Liver (tissue), 10 donors: ENCODE measurements at places on chromosomes 1 and 21.

- H3K4me3 ChIP-seq, result no peak overlapping the region
- DNase-seq, result no peak
- no peaks in the 10 kb centered on the region for H3K36me3 ChIP-seq
- H3K27me3 ChIP-seq, result no peaks in the 10 kb centered on the region
Measured at GRCh38 chr1:214416858-214417257, 134.5 kb downstream of the PTPN14 start.

DNA sequence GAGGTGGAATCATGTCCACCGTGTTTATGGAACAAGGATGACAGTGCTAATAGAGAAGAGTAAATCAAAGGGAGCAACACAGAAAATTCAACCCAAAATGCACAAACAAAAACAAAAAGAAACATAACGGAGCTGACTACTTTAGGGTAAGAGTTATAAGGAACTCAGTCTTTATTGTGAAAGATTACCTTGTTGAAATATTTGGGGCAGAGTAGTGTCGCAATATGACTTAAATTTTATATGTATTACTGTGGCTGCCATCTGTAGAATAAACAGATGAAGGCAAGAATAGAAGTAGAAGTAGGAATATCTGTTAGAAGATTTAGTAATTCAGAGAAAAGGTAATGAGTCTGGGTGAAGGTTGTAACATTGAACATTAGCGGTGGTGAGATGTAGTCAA is 913.9 kb downstream of the BRINP3 start:
- no peak overlapping the region for H3K4me3 ChIP-seq
- no peaks in the 10 kb centered on the region for H3K36me3 ChIP-seq
- no peaks in the 10 kb centered on the region for H3K4me1 ChIP-seq
- no peak for DNase-seq
- H3K27me3 ChIP-seq, result no peaks in the 10 kb centered on the region

DNA sequence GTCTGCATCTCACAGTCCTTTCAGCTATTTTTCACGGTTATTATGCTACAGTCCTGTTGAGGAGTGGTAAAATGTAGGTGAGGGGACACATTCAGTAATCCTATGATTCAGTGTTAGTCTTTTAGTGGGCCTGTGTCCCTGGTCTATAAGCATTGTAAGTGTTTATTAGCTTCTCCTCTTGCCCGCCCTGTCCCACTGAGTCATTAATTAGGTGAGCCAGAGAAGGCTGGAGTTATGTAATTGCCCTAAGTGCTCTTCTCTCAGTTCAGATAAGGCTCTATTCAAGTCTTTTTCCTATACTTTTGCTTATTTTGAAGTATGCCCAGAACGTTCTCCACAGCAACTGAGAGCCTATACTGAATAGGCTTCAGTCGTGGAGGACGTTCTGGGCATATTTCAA is 76.3 kb upstream of the ZRANB2 start:
- H3K4me1 ChIP-seq, result no peaks in the 10 kb centered on the region
- H3K36me3 ChIP-seq, result no peaks in the 10 kb centered on the region
- no peaks in the 10 kb centered on the region for H3K27me3 ChIP-seq
- H3K4me3 ChIP-seq, result no peak overlapping the region
- DNase-seq, result no peak

- H3K27me3 ChIP-seq, result no peaks in the 10 kb centered on the region
- peaks cover 2% of the 10 kb centered on the region for H3K4me1 ChIP-seq
- no peak overlapping the region for H3K4me3 ChIP-seq
- no peak overlapping the region for H3K27ac ChIP-seq
Measured at GRCh38 chr1:33382661-33383415, 48.1 kb downstream of the PHC2 start.

- H3K36me3 ChIP-seq, result no peaks in the 10 kb centered on the region
- DNase-seq, result no peak
- peaks cover 6% of the 10 kb centered on the region for H3K27me3 ChIP-seq
- H3K27ac ChIP-seq, result no peak within 1 kb of the TSS
- H3K4me3 ChIP-seq, result peak within 1 kb of the TSS; percentile 31
Measured at GRCh38 chr1:156860628-156861423, at the start of gene NTRK1. NTRK1 (plus strand) TSS chr1:156860865; CDS start chr1:156860935, 70 bp downstream.

DNA sequence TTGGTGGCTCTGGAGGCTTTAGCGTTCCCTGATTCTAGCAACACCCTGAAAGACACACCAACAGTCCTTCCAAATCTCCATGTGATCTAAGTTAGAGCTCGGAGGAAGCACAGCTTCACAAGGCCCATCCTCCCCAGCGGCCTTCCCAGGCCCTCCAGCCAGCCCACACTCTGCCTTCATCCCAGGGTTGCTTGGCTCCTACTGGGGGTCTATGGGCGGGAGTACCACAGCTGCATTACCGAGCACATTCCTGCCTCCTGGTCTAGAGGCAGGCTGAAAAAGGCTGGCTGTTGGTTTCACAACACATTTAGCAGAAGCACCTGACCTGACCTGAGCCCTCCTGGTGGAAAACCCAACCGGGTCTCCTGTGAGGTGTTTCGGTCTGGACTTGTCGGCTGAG is 54.7 kb upstream of the TRIM67 start:
- DNase-seq, result no peak
- no peaks in the 10 kb centered on the region for H3K36me3 ChIP-seq
- H3K4me1 ChIP-seq, result no peaks in the 10 kb centered on the region

GRCh38 chr1:53412285-53413174 is 46.7 kb upstream of the DMRTB1 start:
- H3K27me3 ChIP-seq, result no peaks in the 10 kb centered on the region
- no peak for DNase-seq
- no peaks in the 10 kb centered on the region for H3K36me3 ChIP-seq
- H3K4me1 ChIP-seq, result no peaks in the 10 kb centered on the region

GRCh38 chr1:243917177-243917862 is 67.3 kb upstream of the AKT3 start:
- H3K4me1 ChIP-seq, result peaks cover 13% of the 10 kb centered on the region
- H3K27me3 ChIP-seq, result peaks cover 4% of the 10 kb centered on the region
- peak overlapping the region; percentile 28 for H3K4me3 ChIP-seq
- H3K36me3 ChIP-seq, result no peaks in the 10 kb centered on the region
- no peak for DNase-seq

GRCh38 chr1:6435547-6435946 is 11.0 kb downstream of the ESPN start:
- H3K36me3 ChIP-seq, result no peaks in the 10 kb centered on the region
- H3K27ac ChIP-seq, result no peak overlapping the region
- peaks cover under 1% of the 10 kb centered on the region for H3K4me1 ChIP-seq
- H3K4me3 ChIP-seq, result no peak overlapping the region
- DNase-seq, result no peak

- DNase-seq, result no peak
- H3K36me3 ChIP-seq, result no peaks in the 10 kb centered on the region
- no peak overlapping the region for H3K4me3 ChIP-seq
- H3K27me3 ChIP-seq, result peaks cover 3% of the 10 kb centered on the region
- H3K4me1 ChIP-seq, result no peaks in the 10 kb centered on the region
Measured at GRCh38 chr1:226530591-226530990, 18.0 kb upstream of the STUM start.

DNA sequence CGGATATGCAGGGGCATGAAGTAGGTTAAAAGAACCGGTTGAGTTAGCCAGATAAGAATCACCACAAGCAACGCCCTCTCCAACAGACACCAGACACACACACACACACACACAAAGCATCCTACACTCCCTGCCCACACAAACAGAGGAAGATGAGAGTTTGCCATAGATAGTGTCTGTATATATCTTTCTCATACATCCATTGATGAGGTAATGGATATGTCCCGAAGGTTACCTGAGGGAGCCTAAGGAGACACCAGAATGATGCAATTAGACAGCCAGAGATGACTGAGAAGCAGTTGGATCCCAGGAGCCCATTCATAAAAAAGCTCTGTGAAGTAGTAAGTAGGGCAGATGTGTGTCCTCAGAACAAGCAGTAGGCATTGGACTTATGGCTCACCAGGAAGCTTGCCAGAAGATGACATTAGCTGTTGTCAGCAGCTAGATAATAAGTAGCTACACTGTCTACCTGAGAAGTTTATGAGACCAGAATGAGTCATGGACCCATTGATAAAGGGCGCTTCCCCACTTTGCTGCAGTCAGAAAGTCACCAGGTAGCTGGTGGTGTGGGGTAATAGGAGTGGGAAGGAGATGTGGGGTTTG is 247.0 kb downstream of the KCNT2 start:
- peak; percentile 32 for DNase-seq
- no peaks in the 10 kb centered on the region for H3K36me3 ChIP-seq
- H3K27me3 ChIP-seq, result no peaks in the 10 kb centered on the region
- H3K4me3 ChIP-seq, result no peak overlapping the region
- peak overlapping the region; percentile 36 for H3K27ac ChIP-seq

DNA sequence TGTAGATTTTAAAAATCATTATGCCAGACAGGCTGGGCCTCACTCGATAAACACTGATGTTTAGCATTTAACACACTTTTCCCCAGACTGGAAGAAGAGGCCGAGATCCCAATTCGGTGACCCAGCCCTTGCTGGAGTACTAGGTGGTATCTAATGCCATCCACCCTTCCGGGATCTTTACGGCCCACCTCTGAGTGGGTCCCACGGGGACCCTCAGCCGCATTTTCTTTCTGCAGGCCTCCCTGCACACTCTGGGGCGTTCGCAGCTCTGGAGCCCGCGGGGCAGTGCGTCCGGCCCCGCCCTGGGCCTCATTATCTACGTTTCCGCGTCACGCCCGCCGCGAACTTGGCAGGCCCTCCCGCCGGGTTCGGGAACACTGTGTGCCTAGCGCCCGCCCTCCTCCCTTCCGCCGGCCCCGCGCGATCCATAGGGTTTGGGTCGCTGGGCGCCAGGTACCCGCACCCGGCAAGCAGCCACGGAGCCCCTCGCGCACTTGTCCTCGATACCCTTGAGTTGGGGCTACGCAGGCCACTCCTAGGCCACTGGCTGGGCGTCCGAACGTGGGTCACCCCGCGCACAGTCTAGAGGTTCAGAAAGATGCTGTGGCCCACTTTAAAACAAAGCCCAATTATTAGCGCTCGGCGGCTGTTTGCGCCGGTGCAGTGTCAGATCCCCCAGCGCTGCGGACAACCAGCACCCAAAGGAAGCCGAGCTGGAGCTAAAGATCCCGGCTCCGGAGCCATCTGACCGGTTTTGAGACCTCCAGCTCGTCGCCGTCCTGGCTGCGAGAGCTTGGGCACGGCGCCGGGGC is 950 bp upstream of the EVA1C start:
- peak; percentile 76 for DNase-seq
- H3K36me3 ChIP-seq, result no peaks in the 10 kb centered on the region
- no peaks in the 10 kb centered on the region for H3K27me3 ChIP-seq
- peak overlapping the region; percentile 83 for H3K27ac ChIP-seq
- H3K4me1 ChIP-seq, result peaks cover 4% of the 10 kb centered on the region
- peak overlapping the region; percentile 77 for H3K4me3 ChIP-seq
